ENCODE measurements at places on chromosomes 13 and 19.

- DNase-seq = no peak
Measured at GRCh38 chr13:74921326-74921725, 560.6 kb downstream of the TBC1D4 start.

GRCh38 chr13:47859165-47859564, 141.9 kb downstream of the SUCLA2 start:
- no peak for DNase-seq

DNA sequence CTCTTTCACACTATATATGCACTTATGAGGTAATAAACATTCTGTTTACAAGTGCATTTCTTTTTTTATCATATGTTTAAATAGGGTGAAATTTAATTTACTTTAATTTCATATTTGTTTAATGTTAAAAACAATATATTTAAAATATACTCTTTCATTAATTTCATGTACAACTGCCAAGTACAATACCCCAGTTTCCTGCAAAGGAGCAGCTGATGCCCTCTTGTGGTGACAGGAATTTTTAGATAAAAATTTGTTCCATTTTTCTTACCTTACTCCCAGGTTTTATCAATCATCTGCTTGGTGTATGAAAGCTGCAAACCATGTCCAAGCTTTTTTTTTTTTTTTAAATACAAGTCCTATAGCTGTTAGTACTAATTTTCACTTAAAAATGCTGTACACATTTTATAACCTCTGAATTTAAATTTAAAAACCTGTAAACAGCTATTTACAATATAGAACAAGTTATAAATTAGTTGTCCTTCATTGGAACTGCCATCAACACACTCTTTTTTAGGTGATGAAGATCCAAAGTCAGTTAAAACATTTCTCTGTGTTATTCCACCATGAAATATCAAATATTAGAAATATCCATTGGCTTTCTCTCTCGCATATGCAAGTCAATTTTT, 4.9 kb downstream of the PCDH20 start:
- no peak for DNase-seq

- no peak for DNase-seq
Measured at GRCh38 chr13:110698689-110699088, 7.2 kb downstream of the CARS2 start.

GRCh38 chr13:35478271-35479037, 2.0 kb upstream of the MAB21L1 start:
- DNase-seq = no peak

DNA sequence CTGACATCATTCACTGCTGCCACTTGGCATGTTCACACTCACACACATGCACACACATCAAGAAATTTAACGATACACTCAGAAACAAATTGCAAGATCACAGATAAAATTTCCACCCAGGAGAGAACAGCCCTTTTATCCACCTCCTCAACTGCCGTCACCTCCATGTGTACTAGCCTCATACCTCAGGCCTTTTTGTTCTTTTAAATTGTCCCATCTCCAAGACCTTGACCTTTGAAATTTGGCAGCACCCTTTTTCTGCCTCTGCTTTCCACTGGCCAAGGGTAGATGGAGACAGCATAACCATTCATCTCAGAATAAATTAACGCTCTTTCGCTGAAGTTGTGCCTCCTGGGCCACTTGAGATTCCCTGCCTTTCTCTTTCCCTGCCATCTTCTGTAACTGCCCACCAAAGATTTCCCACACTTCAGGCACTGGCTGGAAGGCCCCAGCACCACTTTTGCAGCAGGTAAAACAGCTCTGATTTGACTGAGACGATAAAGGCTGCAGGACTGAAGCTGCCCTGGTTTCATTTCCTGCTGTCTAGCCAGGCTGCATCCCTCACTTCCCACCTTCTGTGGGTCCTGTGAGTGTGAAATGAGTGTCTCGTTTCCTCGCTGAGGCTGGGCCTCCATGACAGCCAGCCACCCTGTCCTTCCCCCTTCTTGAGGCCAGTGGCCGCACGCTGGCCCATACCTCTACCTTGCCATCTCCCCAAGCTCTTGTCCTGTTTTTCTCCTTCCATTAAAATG, 39.3 kb downstream of the MBNL2 start:
- DNase-seq = no peak

- DNase-seq = no peak
Measured at GRCh38 chr13:109723046-109723445, 63.3 kb downstream of the IRS2 start.

GRCh38 chr13:39779337-39780265, 124.1 kb downstream of the COG6 start:
- DNase-seq = no peak

GRCh38 chr13:53382008-53382407, 353.4 kb downstream of the OLFM4 start:
- DNase-seq = no peak

DNA sequence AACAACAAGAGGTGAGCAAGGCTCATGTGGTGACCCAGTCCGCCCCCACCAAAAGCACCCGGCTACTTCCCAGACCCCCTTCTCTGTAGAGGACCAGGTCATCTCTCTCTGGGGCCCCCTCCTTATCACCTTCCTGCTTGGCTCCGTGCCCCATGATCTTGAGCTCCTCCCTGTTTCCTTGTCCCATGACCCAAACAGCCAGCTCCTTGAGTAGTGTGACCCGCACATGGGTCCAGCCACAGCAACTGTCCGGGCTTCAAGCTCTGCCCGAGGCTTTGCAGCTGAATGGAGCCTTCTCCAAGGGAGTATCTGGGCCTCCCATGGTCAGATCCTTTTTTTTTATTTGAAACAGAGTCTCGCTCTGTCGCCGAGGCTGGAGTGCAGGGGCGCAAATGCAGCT, 61.8 kb downstream of the MYO9B start:
- no peak for DNase-seq

DNA sequence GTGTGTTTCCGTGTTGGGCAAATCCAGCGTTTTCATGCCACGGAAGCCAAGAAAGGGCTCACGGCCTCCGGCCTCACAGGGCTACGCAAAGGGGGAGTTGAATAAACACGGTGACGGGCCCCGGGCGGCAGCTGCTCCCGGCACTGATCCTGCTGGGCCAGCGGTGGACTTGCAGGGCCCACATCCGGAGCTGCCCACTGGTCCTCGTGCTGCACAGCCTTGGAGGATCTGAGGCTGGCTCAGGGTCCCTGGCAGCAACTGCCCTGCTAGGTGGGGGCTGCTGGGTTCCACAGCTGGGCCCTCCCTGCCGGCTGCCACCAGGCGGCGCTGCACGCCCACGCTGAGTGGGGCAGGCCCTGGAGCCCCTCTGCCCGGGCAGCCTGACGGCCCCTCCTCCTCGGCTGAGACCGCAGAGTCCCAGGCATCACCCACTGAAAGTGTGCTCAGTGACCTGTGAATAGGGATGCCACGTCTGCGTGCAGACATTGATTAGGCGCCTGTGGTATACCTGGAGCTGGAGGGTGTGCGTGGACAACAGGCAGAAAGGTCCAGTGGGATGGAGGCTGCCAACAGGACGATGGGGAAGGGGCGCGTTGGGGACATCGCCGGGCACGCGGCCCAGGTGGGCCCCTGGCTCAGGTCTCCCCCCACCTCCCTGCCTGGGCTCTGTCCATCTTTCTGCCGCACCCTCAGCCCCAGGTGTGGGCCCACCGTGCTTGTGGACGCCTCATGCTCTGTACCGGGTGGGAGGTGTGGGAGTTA, 5.3 kb upstream of the HCN2 start:
- no peak for DNase-seq

DNA sequence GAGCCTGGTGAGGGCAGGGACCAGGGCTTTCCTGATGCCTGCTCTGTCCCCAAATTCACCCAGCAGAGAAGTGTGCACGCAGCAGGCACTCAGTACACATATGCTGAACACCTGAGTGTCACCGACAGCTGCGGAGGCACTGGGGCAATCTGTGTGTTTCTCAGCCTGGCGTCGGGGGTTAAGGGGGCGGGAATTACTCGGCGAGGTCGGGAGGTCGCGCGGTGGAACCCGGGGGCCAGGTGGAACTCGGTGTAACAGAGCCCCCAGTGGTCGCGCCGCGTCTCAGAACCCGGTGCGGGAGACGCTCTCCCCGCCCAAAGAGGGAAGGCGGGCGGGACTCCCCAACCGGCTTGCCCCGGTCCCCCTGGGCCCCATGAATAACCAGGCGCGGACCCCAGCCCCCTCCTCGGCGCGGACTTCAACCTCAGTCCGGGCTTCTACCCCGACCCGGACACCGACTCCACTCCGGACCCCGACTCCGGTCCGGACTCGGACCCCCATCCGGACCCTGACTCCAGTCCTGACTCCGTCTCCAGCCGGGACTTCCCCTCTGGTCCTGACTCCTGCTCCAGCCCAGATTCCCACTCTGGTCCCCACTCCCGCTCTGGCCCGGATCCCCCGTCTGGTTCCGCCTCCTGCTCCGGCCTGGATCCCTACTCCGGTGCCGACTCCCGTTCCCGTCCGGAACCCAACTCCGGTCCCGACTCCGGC, at the start of gene SELENOV:
SELENOV (plus strand) TSS at position 300 of the 711 bp plus-strand sequence; CDS start at position 374, 74 bp downstream.
- DNase-seq = no peak

DNA sequence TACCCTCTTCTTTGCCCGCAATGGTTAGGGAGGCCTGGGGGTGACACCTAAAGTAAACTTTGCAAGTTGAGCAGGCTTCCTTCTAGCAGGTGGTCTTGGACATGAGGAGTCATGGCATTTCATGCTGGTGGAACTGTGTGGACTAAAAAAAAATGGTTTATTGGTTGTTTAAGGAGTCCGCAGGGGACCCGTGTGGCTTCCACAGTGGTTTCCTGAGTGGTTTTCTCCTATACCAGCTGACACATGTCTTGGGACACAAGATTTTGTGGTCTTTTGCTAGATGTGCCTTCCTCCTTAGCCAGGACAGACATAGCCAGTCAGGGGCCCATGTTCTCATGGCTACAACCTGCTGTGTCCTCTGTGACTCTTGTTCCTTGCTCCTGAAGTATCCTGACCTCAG, 1.5 kb downstream of the ZNF543 start:
- no peak for DNase-seq

DNA sequence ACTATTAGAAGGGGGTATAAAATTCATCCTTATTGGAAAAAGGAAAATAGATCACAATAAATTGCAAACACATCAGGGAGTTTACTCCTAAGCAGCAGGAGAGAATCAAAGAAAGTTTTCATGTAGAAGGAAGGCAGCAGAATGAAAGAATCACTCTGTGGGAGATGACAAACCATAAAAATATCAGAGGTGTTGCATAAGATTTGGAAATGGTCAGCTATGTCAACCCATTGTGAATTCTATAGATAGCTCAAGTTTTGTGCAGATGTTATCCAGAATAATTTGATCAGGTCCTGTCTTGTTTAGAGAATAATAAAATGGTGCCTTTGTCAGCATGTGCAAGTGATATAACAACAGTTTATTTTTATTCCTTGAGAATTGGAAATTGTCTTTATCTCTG, 622.4 kb downstream of the DCT start:
- no peak for DNase-seq

- no peak for DNase-seq
Measured at GRCh38 chr13:46620471-46620870, 67.5 kb downstream of the LRCH1 start.

DNA sequence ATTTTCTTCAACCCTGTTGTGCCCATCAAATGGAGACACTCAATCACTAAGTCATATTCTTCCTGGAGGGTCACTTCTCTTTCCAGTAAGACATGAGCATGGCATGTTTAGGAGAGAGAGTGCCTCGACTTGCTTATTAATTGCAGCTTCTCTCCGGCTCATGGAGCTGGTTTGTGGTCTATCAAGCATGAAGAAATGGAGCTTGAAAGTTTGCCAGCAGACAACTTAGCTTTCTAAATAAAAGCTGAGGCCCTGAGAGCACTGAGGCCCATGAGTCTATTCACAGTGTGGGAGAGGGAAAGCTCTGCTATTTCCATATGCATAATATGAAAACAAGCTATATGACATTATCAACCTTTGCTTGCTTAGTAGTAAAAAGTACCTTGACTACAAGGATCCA, 378.5 kb downstream of the FGF9 start:
- no peak for DNase-seq

DNA sequence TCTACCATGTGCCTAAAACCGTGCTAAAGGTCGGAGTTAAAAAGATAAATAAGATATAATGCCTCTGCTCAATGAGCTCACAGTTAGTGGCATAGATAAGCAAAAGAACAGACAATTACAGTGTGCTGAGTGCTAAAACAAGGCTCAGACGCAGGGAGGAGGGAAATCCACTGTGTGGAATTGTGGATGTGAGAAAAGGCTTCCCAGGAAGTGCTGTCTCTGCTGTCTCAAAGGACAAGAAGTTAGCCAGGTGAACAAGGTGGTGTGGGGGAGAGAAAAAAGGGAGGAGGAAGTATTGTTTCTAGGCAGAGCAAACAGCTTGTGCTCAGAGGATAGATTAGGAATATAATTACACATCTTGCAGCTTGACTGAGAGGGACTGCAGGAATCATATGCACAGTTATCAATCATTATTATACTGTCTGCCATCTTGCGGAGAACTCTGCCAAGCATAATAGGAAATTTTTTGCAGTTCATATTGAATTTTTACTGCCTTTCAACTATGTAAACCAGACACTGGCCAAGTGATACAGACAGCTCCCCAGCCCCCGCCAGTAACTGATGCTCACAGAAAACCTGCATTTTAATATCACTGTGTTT, 9.3 kb downstream of the C13orf42 start:
- DNase-seq = no peak

DNA sequence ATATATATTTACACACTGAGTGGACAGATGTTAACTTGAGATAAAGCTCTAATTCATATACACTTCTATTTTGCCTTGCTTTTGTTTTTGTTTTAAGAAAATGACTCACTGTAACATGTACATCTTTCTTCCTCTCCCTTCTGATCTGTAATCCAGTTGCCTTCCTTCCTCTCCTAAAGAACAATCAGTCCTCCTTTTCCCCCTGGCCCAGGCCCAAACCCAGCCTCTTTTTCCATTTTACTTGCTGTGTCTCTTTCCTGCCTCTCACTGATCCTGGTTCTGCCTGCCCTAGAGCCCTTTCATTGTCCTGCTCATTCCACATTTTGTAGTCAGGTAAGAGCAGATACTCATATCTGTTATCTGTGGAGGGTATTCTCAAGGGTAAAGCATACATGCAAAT, 50.8 kb downstream of the ZAR1L start:
- no peak for DNase-seq

DNA sequence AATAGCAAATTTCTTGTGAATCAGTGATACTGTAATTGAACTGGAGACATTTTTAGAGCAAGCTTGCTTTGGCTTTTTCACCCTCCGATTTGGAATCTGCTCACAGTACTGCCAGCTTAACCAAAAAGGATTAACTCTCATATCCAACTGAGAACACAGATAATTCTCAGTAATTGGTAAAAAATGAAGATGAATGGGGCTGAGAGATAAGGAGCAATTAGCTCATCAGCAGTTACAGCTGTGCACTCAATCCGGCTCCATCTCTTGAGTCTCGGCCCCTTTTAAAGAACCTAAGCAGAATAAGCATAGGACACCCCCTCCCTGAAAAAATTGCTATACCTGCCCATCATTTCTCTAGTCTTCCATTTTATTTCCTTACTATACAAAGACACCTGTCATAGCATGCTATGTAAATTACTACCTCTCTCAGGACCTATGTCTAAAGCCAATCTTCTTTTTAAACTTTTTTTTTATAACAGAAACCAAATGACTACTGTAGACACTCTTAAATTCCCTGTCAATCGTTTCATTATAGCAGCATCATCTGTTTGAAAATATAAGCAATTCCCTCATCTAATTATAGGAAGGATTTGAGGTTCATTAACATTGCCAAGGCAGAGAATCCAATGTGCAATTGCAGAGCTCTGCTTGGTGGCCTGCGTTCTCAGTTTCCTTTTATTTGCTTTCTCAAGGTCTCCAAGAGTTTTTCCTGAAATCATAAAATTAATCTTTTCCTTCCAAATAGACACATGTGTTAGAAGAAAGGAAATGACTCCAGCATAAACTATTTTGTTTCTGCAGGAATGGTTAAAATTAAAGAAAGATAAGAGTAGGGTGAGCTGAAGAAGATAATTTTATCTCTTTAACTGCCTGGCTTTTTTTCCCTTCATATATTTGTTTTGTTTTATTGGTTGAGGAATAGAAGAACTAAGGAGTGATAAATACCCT, 242.1 kb downstream of the DACH1 start:
- DNase-seq = no peak
